ENCODE measurements at places on chromosomes 2 and 18. TPM values are rescaled to one million over a fixed set of nuclear protein-coding genes. Genes with fewer than 3 reads are reported as not detected.

COL3A1 gene
- total RNA-seq = 3,160 TPM

CDH2 gene
- 78.7 TPM for total RNA-seq

SERPINB11 gene
- total RNA-seq = not detected

MOGAT1 gene
- total RNA-seq = not detected

NAT8 gene
- not detected for total RNA-seq

OXER1 gene
- total RNA-seq = not detected

UGT1A5 gene
- total RNA-seq = not detected

COL5A2 gene
- total RNA-seq = 632 TPM

PRSS56 gene
- not detected for total RNA-seq

SLC5A7 gene
- total RNA-seq = not detected

HTR2B gene
- 5.3 TPM for total RNA-seq

CLEC4F gene
- total RNA-seq = not detected

ALK gene
- total RNA-seq = under 0.01 TPM

ADCYAP1 gene
- not detected for total RNA-seq

RAB6C gene
- not detected for total RNA-seq

ZSWIM2 gene
- not detected for total RNA-seq

CFAP65 gene
- not detected for total RNA-seq
